ENCODE measurements at places on chromosomes 2 and 18. TPM values are rescaled to one million over a fixed set of nuclear protein-coding genes. Genes with fewer than 3 reads are reported as not detected.
A peak's percentile ranks its signal among the peaks of the same experiment; 100 is the strongest.

DNA sequence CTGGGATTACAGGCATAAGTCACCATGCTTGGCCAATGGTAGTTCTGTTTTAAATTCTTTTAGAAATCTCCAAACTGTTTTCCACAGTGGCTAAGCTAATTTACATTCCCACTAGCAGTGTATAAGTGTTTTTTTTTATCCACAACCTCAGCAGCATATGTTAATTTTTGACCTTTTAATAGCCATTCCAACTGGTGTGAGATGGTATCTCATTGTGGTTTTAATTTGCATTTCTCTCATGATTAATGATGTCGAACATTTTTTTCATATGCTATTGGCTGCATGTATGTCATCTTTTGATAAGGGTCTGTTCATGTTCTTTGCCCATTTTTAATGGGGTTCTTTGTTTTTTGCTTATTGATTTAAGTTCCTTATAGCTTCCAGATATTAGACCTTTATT, 20.0 kb downstream of the MOCOS start:
- no peak for DNase-seq
- H3K4me1 ChIP-seq = no peaks in the 10 kb centered on the region

DNA sequence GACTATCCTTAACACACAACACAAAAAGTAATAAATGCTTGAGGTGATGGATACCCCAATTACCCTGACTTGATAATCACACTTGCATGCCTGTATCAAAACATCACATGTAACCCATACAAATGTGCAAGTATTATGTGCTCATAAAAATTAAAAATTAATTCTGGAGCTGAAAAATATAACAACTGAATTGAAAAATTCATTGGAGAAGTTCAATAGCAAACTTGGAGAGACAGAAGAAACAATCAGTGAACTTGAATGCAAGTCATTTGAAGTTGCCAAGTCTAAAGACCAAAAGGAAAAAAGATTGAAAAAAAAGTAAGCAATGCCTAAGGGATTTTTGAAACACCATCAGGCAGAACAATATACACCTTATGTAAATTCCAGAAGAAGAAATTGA, 79.4 kb downstream of the FSIP2 start:
- H3K4me1 ChIP-seq = no peaks in the 10 kb centered on the region
- H3K27ac ChIP-seq = no peak overlapping the region

DNA sequence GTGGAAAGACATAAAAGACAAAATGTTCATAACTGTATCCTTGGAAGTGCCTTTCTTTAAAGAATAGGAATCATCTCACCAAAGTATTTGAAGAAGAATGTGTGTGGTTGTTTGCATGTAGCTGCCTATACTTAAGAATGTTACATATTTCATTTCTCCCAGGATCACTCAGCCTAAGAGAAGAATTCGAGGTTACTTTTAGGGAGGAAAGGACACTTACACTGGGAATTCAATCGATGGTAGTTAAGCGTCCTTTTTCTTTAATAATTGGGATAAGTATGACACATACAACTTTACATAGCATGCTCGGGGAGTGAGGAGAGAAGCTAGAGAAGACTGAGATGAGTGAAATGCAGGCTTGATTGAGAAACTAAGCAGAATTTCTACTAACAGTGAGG, 22.0 kb upstream of the CYP1B1 start:
- no peak for DNase-seq
- H3K4me3 ChIP-seq = peak overlapping the region; percentile 28
- peak overlapping the region; percentile 37 for H3K27ac ChIP-seq
- no peaks in the 10 kb centered on the region for H3K27me3 ChIP-seq

MLPH gene
- total RNA-seq = 47.2 TPM

DNA sequence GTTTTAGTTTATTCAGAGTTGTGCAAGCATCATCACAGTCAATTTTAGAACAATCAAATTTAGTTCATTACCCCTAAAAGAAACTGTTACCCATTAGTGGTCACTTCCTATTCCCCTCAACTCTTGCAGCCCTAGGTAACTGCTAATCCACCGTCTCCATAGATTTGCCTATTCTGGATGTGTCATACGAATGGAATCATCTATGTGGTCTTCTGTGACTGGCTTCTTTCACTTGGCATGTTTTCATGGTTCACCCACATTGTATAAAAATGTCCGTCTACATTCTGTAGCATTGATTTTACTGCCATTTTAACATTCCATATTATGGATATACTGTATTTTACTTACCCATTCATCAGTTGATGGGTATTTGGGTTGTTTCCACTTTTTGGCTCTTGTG, 5.3 kb upstream of the CEP68 start:
- H3K36me3 ChIP-seq = peaks cover 8% of the 10 kb centered on the region
- no peak overlapping the region for H3K27ac ChIP-seq
- no peak overlapping the region for H3K4me3 ChIP-seq
- H3K4me1 ChIP-seq = no peaks in the 10 kb centered on the region

GRCh38 chr2:153391131-153391530, 87.4 kb downstream of the RPRM start:
- H3K36me3 ChIP-seq = no peaks in the 10 kb centered on the region
- no peak overlapping the region for H3K4me3 ChIP-seq
- H3K27me3 ChIP-seq = no peaks in the 10 kb centered on the region
- no peaks in the 10 kb centered on the region for H3K4me1 ChIP-seq
- no peak overlapping the region for H3K27ac ChIP-seq
- DNase-seq = no peak

ZC3H6 gene
- 4.4 TPM for total RNA-seq

DNA sequence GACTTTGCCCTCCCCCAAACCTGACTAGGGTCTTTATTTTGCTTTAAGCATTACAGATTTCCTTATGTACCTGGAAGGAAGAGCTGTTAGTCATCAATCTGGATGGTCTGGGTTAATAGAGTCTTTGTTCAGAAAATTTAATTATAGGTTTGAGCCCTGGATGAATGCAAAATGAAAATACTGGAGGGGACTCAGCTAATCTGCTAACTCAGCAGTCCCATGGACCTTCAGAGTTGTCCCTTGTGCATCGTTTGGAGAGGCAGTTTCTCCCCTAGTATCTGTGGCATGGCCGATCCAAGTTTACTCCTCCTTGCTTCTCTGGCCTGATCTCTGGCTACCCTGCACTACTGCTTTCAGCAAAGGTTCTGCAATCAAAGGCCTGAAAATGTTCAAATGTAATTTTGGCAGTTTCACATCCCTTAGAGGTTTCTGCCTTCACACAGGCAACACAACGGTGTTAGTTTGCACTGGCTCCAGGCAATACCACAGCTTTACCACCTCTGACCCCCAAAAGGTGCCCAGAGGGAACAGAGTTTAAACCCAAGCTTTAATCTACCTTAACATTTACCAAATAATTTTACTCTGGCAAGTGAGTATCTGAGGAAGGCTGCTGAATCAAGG, 134.3 kb downstream of the THADA start:
- no peak for DNase-seq
- no peak overlapping the region for H3K27ac ChIP-seq
- H3K27me3 ChIP-seq = no peaks in the 10 kb centered on the region
- peaks cover 65% of the 10 kb centered on the region for H3K4me1 ChIP-seq
- H3K4me3 ChIP-seq = no peak overlapping the region
- H3K36me3 ChIP-seq = peaks cover 7% of the 10 kb centered on the region

CROCC2 gene
- total RNA-seq = not detected

ANKRD30BL gene
- total RNA-seq = not detected

ZRANB3 gene
- total RNA-seq = 14.5 TPM

- no peaks in the 10 kb centered on the region for H3K27me3 ChIP-seq
- peaks cover 31% of the 10 kb centered on the region for H3K36me3 ChIP-seq
- no peak overlapping the region for H3K27ac ChIP-seq
- no peak for DNase-seq
These were observed 14.7 kb downstream of the NDUFAF7 start for GRCh38 chr2:37246205-37246604.

KCMF1 gene
- 69.8 TPM for total RNA-seq

DNA sequence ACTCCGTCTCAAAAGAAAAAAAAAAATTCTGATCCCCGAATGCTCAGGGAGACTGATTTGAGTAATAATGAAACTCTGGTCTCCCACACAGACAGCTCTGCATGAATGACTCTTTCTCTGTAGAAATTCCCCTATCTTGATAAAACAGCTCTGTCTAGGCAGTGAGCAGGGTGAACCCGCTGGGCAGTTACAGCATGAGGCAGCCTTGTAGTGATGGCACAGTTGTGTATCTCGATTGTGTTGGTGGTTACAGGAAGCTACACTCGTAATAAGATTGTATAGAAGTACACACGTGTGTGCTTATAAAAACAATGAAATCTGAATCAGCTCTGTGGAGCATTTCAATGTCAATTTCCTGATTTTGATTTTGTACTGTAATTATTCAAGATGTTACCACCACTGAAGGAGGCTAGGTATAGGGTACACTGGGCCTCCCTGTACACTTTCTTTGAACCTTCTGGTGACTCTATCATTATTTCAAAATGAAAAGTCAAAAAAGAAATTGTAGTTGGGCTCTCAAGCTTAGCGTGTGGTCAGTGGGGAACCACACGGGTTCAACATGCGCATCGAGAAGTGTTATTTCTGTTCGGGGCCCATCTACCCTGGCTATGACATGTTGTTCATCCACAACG, 34.9 kb upstream of the ATP8B1 start:
- no peak overlapping the region for H3K4me3 ChIP-seq
- no peaks in the 10 kb centered on the region for H3K36me3 ChIP-seq
- no peak for DNase-seq
- H3K27me3 ChIP-seq = no peaks in the 10 kb centered on the region

- no peak overlapping the region for H3K4me3 ChIP-seq
- H3K4me1 ChIP-seq = no peaks in the 10 kb centered on the region
- DNase-seq = no peak
- peaks cover 14% of the 10 kb centered on the region for H3K27me3 ChIP-seq
These were observed 11.2 kb upstream of the WIPF1 start for GRCh38 chr2:174608866-174609214.

GRCh38 chr2:3780477-3781402, 77.4 kb downstream of the DCDC2C start:
- peaks cover 35% of the 10 kb centered on the region for H3K27me3 ChIP-seq
- H3K4me1 ChIP-seq = no peaks in the 10 kb centered on the region
- H3K4me3 ChIP-seq = no peak overlapping the region

IFIH1 gene
- 126 TPM for total RNA-seq

DPP10 gene
- total RNA-seq = not detected

GRCh38 chr18:395456-396250, 104.8 kb downstream of the COLEC12 start:
- no peak overlapping the region for H3K4me3 ChIP-seq
- no peak overlapping the region for H3K27ac ChIP-seq
- peaks cover 93% of the 10 kb centered on the region for H3K27me3 ChIP-seq
- no peaks in the 10 kb centered on the region for H3K4me1 ChIP-seq
- no peaks in the 10 kb centered on the region for H3K36me3 ChIP-seq
- DNase-seq = no peak

GPR45 gene
- not detected for total RNA-seq

GRCh38 chr2:31674446-31674845, 93.7 kb upstream of the SRD5A2 start:
- no peak for DNase-seq
- no peak overlapping the region for H3K4me3 ChIP-seq
- no peak overlapping the region for H3K27ac ChIP-seq
- no peaks in the 10 kb centered on the region for H3K27me3 ChIP-seq
- peaks cover 18% of the 10 kb centered on the region for H3K4me1 ChIP-seq

DNA sequence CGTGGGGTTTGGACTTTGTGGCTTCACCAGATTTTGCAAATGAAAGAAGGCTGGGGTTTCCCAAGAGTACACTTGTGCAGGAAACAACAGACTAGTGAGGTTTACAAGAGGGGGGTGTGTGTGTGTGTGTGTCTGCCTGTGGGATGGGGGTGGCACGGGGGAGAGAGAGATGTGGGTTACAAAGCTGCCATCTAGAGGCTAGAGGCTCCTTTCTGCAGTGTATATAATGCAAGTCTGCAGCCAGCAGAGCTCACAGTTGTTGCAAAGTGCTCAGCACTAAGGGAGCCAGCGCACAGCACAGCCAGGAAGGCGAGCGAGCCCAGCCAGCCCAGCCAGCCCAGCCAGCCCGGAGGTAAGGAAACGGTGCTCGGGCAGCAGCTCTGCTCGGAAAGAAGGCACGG, at the start of gene ACKR3:
Gene ACKR3, plus strand, starts transcription at position 253 of the 401 bp plus-strand sequence. CDS start 10,641 bp downstream, outside the sequence.
- peak within 1 kb of the TSS; percentile 80 for H3K4me3 ChIP-seq
- H3K27me3 ChIP-seq = peaks cover 14% of the 10 kb centered on the region
- H3K27ac ChIP-seq = peak within 1 kb of the TSS; percentile 23
- H3K4me1 ChIP-seq = peaks cover 28% of the 10 kb centered on the region
- DNase-seq = peak; percentile 76
- peaks cover 14% of the 10 kb centered on the region for H3K36me3 ChIP-seq

- H3K27me3 ChIP-seq = no peaks in the 10 kb centered on the region
- H3K4me1 ChIP-seq = no peaks in the 10 kb centered on the region
- H3K36me3 ChIP-seq = no peaks in the 10 kb centered on the region
- no peak for DNase-seq
- H3K27ac ChIP-seq = no peak overlapping the region
These were observed 22.1 kb upstream of the ANKRD44 start for GRCh38 chr2:197332641-197333040.

GCG gene
- not detected for total RNA-seq

- H3K4me1 ChIP-seq = no peaks in the 10 kb centered on the region
- H3K27ac ChIP-seq = no peak overlapping the region
- H3K27me3 ChIP-seq = peaks cover 16% of the 10 kb centered on the region
These were observed 154.3 kb downstream of the TTC32 start for GRCh38 chr2:19747310-19748072.

- H3K36me3 ChIP-seq = peaks cover 4% of the 10 kb centered on the region
- H3K4me3 ChIP-seq = no peak overlapping the region
- H3K4me1 ChIP-seq = no peaks in the 10 kb centered on the region
- no peaks in the 10 kb centered on the region for H3K27me3 ChIP-seq
These were observed 31.2 kb upstream of the ADNP2 start for GRCh38 chr18:80077873-80078272.

POTEI gene
- not detected for total RNA-seq

TNFRSF11A gene
- 94.6 TPM for total RNA-seq

Data from Calu3 (cell line).